ENCODE measurements at places on chromosomes 1 and 21.
A peak's percentile ranks its signal among the peaks of the same experiment; 100 is the strongest.

DNA sequence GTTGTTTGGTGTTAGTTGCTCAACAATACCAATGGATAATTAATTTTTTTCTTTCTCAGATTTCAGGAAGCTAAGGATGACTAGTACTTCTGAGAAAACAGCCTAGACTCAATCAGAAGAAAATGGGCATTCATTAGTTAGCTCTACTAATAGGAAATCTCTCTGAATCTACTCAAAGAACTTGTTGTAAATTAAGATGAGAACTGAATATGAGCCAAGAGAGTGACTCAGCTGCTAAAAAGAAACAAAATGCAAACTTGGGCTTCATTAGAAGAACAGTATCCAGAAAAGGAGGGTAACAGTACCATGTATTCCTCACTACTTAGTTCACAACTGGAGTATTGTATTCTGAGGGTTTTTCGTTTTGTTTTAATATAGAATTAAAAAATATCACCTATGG, 12.5 kb downstream of the FOXJ3 start:
- DNase-seq, result peak; percentile 49

- no peak for DNase-seq
Measured at GRCh38 chr1:204335533-204335932, 24.2 kb downstream of the PLEKHA6 start.

DNA sequence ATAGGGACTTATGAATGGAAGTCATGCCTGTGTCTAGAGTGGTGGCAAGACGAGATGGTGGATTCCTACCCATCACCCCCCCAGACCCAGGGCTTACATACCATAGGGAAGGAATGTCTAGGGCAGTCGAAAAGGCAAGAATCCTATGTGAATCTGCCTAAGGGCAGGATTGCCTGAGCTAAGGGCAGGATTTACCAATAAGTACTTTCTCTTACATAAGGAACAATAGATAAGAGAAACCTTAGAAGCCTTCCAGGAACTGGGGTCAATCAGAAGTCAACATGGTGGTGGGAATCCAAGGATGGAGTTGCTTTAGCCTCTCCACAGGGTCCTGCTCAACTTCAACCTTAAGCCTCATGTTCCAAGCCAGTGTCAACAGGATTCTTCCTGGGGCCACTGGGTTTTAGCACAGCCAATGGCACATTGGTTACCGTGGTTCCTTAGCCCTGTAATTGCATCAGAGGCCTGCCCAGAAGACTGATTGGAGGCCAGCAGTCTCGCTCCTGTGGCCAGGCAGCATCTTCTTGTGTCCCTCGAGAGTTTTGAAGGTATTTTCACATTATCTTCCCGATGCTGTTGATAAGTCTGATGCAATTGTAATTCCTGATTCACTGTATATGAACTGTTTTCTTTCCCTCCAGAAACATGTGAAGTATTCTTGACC, 20.7 kb downstream of the BACE2 start:
- DNase-seq, result no peak

DNA sequence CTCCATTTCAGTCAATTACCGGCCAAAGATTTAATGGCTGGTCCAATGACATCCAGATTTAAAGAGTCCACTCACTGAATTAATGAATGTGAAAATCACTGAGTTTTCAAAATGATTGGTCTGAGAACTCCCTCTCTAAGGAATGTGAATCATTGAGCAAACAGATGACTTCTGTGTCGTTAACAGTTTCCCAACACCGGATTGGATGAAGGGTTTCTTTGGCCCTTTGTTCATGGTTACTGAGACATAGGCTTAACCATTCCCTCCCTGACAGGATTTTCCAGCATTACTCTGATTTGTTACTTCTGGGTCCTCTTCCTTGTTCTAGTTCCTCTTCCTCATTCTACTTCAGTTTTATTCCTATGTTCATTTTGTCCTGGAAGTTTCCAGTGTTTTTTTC, 1.5 kb upstream of the CLDN17 start:
- DNase-seq, result no peak

DNA sequence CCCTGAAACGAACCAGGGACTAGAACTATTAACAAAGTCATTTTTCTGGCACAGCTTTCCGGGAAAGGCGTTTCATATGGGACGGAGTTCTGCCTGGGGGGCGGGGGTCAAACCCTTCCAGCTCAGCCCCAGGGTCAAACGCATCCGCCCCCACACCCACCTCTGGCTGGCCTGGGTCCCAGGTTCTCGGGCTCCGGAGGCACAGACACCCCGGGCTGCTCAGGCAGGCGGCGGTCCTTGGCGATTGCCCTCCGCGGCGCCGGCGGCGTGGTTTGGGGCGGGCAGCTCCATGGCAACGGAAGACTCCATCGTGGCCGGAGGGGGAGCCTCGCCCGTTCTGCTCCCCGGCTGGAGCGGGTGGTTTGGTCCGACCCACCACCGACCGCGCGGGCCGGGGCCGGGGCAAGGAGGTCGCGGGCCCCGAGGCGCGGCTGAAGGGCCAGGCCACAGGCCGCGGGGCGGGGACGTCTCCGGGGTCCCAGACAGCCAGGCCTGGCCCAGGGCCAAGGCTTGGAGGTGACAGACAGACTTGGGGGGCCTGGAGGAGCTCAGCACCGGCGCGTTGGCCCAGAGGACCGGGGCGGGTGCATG, at the start of gene CFAP74:
TSS of gene CFAP74 (minus strand) at position 246 of the 591 bp plus-strand sequence. CDS start 12,830 bp downstream, outside the sequence.
- DNase-seq, result peak; percentile 60

DNA sequence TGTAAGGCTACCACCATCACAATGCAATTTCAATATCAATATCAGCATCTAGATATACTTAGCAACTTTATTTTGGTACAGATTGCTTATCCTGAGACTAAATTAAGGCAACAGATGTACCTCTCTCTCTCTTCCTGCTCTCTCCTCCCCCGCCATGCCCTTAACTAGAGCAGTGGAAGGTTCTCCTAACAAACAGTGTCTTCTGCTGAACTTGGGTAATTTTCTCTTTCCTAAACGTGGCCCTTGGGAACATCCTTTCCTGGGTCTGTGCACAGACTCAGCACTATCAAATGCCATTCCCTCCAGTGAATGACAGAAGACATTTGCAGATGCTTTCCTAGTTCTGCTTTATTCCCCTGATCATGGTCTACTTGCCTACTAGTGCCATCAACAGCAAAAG, 85.6 kb upstream of the TTC39A start:
- no peak for DNase-seq

GRCh38 chr1:177383715-177384114, 213.0 kb downstream of the BRINP2 start:
- DNase-seq, result no peak

GRCh38 chr1:43529206-43529731, 1.4 kb upstream of the PTPRF start:
- DNase-seq, result peak; percentile 92

- DNase-seq, result peak; percentile 61
Measured at GRCh38 chr1:29569971-29570634, 333.8 kb downstream of the PTPRU start.
